ENCODE measurements at places on chromosomes 6 and 20.

DNA sequence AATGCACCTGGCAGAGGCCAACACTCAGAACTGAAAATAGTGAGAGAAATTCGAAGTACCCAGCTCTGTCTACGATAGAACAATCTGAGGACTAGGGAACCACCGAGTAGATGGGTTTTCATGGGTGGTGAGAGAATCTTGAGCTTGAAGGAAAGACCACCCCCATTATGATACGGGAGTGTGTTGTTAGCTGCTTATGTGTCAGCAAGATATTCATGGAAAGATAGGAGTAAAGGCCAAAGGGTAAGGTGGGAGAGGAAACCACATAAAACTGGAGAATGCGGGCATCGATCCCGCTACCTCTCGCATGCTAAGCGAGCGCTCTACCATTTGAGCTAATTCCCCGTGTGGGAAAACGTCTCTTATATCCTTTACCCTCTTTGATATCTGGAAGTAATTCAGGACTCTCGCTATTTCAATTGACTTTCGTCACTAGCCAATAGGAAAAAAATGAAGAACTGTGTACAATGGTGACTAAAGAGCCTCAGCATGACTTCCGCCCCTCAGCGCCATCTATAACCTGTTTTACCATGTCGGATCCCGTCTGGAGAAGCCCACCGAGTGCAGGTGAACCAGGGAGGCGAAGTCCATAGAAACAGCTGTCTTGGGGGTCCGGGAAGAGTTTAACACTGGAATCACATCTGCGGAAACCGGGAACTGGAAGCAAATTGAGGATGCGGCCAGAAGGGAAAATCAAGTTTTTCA lies 25.0 kb upstream of the ABT1 start:
- DNase-seq, result peak; percentile 54

DNA sequence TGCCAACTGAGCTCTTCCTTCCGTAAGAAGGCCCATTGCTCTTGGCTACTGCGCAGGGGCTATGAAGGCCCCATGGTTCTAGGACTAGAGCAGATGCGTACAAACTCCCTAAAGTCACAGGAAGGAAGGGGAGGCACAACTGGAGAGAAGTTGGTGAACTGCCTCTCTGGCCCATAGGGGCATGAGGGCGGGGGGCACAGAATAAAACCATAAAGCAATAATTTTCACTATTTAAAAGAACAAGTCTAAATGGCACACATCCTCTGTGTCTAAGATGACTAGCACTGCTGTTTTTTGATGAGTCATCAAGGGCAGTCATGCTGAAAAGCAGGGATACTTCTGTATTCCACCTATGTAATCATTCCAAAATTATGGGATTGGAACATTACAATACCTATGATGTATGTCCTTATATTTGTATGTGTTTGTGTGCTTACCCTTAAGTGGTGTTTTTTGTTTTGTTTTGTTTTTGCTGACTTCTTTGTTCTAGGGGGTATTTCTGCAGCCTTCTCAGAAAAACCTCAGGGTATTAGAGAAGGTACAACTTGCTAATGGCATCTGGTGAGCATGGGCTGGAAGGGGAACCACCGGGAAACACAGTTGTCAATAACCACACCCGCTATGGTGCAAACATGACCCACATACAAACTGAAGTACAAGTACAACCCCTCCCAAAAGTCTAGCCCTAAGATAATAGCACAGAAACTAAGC lies 36.9 kb downstream of the B4GALT5 start:
- no peak for DNase-seq

DNA sequence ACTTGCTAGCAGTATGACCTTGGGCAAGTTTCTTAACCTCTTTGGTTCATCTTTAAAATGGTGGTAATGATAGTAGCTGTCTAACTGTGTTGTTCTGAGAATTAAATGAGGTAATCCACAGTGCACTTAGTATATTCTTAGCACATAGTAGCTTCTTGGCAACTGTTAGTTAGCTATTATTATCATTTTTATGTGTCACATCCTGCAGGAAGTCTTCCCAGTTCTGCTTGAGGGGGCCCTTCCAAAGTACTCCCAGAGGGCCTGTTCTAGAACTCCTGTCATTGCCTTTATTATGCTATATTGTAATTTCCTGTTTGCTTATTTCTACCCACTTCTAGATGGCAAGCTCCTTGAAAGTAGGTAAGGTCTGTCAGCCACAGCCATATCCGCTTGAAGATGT lies 30.6 kb downstream of the ANKS1A start:
- DNase-seq, result no peak

GRCh38 chr20:62063981-62064769 lies 1.5 kb downstream of the TAF4 start:
- no peak for DNase-seq

DNA sequence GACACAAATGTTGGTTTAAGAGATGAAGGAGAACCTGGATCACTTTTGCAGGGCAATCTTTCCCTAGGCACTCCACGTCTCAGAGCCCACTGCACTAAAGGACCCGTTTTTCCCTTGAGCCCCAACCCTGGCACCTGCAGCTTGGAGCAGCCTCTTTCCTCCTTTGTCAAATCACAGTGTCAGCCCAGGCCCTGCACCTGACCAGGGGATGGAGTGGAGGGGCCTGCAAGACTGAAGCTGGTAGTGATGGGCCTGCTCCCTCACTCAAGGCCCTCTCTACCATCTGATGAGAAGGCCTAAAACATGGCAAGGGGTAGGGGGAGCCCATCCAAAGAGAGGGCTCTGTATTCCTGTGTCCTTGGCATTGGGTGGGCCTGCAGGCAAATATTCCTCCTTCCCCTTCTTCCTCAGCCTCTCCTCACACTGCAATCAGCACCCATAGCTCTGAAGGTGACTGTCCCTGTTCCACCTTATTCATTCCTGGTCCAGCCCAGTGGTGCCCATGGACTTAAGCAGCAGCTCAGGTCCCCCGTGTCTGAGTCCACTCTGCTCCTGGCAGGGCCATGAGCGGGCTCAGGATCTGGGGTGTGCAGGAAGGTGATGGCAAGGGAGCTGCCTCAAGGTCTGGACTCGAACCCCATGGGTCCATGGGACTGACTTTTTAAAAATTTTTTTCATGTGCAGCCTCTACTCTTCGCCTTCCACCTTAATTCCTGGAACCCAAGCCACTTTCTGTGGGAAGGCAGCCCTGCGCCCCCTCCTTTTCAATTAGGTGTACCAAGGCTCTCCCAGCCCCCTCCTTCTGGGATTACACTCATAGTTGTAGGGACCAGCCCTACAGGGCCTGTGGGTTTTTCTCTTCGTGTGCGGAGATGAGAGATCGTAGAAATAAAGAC lies 6.7 kb downstream of the RAET1G start:
- no peak for DNase-seq

GRCh38 chr6:90610301-90610750 lies 23.5 kb upstream of the MAP3K7 start:
- DNase-seq, result no peak
